Cortex of kidney (tissue), 1 donor: ENCODE measurements at places on chromosomes 11 and 22.

GRCh38 chr11:16827139-16827538 is 88.7 kb downstream of the C11orf58 start:
- no peak for DNase-seq

DNA sequence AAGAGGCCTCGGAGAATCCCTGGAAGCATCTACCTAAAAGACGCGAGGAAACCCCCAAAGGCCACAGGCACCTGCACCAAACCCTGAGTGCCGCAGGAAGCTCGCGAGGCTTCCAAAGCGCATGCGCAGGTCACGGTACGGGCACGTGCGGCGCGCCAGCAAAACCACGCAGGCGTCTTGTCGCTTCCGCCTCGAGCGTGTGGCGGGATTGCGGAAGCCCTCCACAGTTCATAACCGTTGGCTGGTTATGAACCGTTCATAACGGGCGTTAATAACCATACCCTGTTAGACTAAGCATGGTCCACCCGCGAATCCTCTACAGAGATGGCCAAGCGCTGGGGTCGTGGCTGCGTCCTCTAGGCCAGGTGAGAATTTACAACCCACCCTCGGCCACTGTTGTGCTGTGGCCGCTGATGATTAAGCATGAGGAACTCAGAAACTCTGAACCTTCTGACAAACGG is 46.4 kb downstream of the MORC2 start:
- no peak for DNase-seq

GRCh38 chr11:83681031-83681781 is 395.0 kb upstream of the CCDC90B start:
- DNase-seq = no peak

GRCh38 chr22:33898121-33898520 is 22.2 kb downstream of the LARGE1 start:
- no peak for DNase-seq

- no peak for DNase-seq
Observed at GRCh38 chr11:116792869-116793771, 1.4 kb upstream of the APOA5 start.

DNA sequence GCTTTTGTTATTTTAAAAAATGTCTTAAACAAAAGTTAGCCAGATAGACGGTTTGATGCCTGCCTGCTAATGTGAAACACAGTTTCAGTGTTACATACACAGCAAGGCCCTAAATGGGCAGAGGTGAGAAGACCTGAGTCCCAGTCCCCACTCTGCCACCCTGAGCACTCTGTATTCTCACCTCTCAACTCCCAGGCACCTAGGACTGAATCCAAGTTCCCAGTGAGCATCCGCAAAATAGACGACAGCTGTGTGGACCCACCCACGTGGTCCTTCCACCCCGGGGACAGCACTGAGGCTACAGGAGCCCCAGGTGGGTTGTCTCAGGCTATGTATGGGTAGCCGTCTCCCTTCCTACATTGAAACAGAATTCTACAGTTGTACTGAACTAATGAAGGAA is 111.5 kb downstream of the RPL27A start:
- DNase-seq = no peak

DNA sequence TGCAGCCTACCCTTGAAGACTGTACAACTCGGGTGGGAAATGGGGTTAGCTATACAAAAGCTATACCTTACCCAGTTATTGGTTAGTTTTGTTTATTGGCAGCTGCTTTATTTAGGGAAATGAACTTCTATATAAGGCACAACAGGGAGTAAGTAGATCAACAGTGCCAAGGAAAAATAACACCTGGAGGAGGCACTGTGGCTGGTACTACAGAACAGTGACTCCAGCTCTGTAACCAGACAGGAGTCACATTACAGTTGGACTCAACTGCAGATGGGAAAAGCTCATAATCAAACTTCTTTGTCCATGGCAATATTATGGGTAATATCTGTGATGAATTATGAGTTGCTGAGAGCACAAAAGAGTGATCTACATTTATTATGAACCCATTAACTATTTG is 14.0 kb downstream of the P4HA3 start:
- DNase-seq = no peak

DNA sequence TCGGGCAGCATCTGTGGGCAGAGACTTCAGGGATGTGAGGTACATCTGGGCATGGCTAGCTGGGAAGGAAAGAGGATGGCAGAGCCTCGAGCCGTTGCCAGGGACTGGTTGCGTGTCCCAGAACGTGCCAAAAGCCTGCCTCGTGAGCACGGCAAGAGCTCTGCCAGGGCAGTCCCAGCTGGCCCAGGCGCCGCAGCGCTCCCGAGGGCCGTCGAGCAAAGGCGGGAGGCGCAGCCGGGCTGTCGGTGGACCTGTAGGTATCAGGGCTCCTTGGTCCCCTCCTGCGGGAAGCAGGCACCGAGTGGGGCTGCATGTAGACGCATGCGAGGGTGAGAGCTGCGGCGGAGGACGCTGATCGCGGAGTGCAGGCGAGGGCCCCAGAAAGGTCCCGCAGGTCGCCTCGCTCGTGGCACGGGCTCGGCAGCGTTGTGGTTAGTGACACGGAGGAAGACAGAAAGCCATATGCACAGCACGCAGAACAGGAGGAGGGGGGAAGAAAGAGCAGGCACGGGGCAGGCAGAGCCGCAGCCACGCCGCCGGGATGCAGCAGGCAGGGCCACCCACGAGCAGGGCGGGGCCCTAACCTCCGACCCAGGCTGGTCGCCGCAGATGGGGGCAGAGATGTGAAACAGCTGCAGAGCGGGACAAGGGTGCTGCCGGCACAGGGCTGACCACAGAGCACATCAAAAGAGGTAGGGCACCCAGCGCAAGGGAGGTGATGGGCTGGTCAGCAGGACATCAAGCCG is 18.0 kb downstream of the LSP1 start:
- no peak for DNase-seq
